ENCODE measurements at places on chromosomes 12 and 14. TPM values are rescaled to one million over a fixed set of nuclear protein-coding genes. Genes with fewer than 3 reads are reported as not detected.
A peak's percentile ranks its signal among the peaks of the same experiment; 100 is the strongest.

DNA sequence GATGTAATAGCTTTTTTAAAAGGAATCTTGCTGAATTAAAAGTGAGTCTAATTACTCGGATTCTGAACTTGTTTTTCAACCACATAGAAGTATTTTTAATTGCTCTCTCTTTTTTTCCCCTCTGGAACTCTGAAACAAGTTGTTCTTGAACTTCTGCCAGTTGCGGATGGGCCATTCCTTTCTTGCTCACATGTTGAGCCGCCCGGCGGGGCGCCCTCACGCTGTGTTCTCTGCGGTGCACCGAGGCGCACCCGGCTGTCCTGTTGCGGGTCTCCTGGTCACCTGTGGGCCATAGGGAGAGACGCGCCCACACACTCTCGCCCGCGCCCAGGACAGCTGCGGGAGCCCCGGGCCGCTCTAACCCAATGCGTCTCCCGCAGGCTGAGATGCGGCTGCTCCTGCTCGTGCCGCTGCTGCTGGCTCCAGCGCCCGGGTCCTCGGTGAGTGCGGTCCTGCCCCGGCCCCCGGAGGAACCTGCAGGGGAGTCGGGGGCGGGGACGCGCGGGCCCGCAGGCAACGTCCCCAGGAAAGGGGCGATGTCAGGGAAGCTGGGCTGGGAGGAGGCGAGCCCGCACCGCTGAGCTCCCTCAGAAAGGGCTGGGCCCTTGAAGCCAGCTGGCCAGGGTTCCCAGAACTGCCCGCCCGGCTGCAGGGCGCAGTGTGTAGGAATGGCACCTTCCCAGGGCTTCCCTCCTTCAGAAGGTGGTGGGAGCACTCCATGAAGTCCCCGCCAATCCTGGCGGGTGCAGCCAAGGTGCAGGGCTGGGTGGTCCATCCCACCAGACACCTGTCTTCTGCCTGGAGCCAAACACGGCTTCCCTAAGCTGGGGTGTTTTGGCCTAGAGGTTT is 2.3 kb downstream of the PAPLN start:
- no peak for DNase-seq

- no peak for DNase-seq
Observed at GRCh38 chr14:65131301-65131701, 29.0 kb upstream of the MAX start.

DNA sequence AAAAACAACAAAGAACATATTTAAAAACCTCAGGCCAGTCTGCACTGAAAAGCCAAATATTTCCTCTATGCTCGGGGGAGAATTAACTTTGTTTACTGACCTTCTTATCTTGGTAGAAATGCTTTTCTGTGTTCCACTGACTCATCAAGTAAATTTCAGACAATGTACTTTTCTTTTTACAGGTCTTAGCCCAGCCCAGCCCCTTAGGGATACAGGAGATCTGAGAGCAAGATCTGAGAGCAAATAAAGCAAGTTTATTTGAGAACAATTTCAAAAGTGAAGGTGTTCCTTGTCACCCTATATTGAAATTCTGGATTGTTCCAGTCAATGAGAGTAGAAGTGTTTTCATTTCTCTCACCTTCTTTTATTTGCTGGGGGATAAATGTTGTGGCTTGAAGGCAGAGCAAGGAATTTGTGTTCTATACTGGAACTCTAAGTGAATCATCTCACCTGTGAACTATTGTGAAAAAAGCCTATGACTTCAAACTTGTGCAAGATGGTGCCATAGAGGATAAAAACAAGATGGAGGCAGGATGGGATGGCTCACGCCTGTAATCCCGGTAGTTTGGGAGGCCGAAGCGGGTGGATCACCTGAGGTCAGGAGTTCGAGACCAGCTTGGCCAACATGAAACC is 7.9 kb upstream of the GPRC5A start:
- DNase-seq = no peak

DNA sequence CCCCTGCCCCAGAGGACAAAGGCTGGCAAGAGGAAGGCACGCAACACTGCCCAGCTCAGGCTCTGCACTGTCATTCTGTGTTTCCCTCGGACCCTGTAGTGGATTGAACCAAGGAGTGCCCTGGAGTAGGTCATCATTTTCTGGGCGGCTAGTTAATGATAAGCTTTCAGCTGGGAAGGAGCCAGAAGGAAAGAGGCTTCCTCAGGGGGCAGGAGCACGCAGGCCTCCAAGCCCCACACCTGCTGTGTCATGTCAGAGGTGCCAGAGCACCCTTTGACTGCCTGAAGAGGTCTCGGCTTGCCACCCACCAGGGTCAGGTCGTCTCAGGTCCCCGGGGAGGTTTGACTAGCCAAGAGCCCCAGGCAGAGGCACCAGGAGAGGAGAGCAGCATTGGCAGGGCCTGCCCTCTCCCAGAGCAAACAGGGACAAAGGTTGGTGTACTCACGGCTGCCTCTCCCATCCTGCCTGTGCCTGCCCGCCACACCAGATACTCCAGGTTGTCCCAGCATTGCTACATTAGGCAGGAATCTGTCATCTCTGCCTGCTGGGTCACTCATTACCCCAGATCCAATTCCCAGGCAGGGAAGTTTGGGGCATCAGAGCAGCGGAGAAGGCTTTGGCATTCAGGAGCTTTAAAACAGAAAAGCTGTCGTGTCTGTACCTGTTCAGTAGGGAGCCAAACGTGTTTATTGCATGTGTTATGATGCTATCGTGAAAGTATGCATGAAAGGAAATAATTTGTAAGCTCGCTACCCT is 33.5 kb upstream of the ATP2A2 start:
- DNase-seq = peak; percentile 69

DNA sequence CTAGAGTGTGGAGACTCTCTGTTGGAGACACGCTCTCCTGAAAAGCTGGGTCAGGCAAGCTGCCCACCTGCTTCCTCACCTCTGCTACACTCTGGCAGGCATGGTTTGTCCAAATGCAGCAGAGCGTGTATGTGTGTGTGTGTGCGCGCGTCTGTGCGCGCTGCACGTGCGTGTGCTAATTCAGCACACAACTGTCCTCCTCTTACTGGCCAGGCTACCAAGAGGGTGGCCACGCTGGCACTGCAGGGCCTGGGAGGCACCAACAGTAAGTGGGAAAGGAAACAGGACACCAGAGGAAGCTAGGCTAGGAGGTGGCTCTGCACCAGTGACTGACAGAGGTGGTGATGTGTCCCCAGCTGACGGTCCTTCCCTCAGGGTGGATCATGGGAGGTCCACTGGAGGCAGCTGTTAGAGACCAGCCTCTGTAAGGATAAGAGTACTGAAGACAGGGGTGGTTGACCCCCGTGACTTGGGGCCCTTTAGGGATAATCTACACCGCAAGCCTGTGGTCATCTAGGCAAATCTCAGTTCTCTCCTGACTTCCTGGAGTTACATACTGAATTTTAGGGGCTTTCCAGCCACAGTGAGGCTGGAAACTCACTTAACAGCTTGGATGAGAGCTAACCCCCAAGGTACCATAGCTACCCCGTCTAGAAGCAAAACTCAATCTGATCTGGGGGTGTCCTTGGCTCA is 15.6 kb upstream of the TFCP2 start:
- DNase-seq = no peak

- DNase-seq = no peak
Observed at GRCh38 chr12:38813923-38814322, 91.5 kb downstream of the CPNE8 start.

- DNase-seq = no peak
Observed at GRCh38 chr12:12273291-12273957, 6.6 kb upstream of the LRP6 start.

DNA sequence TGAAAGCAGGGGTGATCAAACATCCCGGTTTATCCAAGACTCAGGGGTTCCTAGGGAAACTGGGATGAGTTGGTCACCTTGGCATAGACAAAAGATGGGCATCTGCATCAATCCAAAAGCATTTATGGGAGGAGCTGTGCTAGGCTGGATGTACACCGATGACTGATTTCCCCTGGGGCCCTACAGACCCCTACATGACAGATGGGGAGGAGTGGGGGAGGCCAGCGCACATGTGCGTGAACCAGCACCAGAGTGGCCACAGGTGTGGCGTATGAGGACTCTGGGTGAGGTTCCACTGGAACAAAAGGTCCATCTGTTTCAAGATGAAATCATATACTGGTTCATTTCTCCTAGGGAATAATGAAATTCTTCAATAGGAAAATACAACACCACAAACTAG is 210.4 kb downstream of the ITPR2 start:
- no peak for DNase-seq

DNA sequence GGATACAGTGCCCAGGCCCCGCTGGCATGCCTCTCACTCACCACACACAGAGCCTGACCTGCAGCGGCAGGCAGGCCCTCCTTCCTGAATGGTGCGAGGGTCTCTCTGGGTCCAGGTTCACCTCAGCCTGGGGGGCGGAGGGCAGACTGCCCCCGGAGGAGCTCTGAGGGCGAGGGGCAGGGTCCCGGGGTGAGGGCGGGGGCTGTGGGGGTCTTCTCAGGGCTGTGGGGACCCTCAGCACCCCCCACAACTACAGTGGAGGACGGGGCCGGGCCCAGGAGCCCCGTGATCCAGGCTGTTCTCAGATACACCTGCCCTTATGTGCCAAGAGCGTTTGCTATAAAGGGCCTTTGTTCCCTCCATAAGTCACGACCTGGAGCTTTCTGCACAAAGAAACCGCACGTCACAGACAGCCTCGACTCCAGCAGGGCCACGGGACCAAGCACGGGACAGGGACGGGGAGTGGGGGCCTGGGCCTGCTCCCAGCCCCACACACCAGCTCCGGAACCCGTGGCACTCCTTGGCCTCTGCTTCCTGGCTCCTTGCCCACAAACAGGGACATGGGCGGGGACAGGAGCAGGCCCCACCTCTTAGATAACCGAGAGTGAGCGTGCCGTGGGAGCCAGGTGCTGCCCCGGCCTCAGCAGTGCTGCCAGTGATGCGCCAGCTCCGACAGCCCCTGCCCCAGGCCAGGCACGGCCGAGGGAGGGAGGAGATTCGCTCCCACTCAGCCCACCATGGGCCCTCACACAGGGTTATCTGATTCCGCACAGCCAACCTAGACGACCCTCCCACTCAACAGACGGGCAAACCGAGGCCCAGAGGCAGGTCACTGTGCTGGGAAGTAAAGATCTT is 101.9 kb downstream of the RFLNA start:
- DNase-seq = no peak

DNA sequence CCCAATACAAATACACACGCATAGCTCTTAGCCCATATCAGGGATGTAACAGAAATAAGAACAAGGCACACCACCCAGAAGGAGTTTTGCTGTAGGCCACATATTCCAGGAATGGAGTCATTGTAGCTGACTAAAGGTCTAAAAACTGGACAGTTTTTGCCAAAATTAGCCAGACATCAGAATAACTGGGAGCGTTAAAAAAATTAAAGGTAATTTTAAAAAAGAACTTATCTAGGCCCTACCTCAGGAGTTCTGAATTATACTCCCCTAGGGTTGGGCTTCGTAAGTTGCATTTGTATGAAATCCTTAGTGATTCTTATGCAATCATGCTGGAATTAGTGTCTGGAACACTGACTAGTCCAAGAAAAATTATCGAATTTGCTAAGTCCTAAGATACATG is 987.7 kb downstream of the GALC start:
- DNase-seq = no peak

GRCh38 chr12:15688838-15689625 is 100.2 kb downstream of the EPS8 start:
- DNase-seq = no peak

DNA sequence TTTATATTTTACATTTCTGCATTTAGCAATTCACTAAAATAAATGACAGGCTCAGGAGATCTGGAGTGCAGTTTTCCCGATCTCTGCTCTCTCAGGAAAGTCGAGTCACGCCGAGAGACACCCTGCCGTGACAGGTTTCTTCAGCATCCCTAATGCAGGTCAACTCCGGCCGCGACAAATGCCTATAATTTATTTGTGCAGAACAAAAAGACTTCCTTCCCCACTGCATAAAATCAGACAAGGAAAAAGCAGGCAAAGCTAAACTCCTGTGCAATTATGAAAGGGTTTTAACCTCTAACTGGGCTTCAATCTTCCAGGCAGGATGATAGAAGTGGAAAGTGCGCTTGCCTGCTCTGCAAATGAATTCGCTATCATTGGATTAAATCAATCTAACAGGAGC is 28.1 kb downstream of the SPRING1 start:
- DNase-seq = no peak

DNA sequence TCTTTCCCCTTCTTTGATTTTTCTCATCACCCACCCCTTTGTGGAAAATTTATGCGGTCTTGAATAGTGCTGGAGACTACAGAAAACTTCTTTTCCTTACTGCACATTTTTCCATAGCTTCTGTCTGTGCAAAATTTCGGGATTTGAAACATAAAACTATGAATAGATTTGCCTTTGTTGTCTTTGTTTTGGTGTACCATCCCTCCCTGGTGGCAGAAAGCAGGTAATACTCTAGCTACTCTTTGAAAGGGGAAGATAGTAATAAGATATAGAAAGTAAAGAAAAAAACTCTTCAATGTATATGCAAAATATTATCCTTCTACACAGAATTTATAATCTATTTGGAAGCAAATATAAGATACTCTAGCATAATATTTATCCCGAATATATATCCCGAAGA is 79.1 kb upstream of the LMO3 start:
- DNase-seq = no peak

GRCh38 chr12:89514751-89515150 is 9.8 kb downstream of the GALNT4 start:
- DNase-seq = no peak

- DNase-seq = no peak
Observed at GRCh38 chr12:114480337-114481199, 74.6 kb upstream of the TBX5 start.

GRCh38 chr12:77231501-77231918 is 166.1 kb upstream of the E2F7 start:
- DNase-seq = peak; percentile 43

DNA sequence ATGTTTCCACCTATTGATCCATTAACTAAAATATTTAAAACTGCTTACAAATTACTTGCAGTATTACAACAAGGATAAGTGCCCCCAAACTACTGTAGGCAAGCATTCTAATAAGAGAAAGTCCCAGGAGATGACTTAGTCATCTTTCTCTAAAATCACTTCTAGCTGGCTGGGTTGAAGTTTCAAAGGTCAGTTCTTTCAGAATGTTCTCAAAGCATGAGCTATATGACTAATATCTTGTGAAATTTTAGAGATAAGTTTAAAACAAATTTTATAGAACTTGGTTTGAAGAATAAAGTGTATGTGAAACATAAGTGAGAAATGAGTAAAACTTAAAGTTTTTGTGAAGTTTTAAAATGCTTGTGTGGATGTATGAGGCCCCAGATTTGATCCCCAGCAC is 24.3 kb upstream of the OR6J1 start:
- DNase-seq = no peak

RASSF9 gene
- 0.68 TPM for polyA plus RNA-seq

CHST11 gene
- 1.1 TPM for polyA plus RNA-seq

KRT1 gene
- not detected for polyA plus RNA-seq

INHBE gene
- 0.05 TPM for polyA plus RNA-seq

ACVRL1 gene
- 16.1 TPM for polyA plus RNA-seq

ENDOU gene
- 0.11 TPM for polyA plus RNA-seq

TAS2R20 gene
- 0.35 TPM for polyA plus RNA-seq

ESPL1 gene
- polyA plus RNA-seq = 0.09 TPM

SRRM4 gene
- 0.02 TPM for polyA plus RNA-seq

SLC16A7 gene
- polyA plus RNA-seq = 4.0 TPM

KRT83 gene
- not detected for polyA plus RNA-seq

Data from pancreas (tissue), 10 donors.